Left lung (tissue), 14 donors: ENCODE measurements at places on chromosomes 5 and 9.

DNA sequence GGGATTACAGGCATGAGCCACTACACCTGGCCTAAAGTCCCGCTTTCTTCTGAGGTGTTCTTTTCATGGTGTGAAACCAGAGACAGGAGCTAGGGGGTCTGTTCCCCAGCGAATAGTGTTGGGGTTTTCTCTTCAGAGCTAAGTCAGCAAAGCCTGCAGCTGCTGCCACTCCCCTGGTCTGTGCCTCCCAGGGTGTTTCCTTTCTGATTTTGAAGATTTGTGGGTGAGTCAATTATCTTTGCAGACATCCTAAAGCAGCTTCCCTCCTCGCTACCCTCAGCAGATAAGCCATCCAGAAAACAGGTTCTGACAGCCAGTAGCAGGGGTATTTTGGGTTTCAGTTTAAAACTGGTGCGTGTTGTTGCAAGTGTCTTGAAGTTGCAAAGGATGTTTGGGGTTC, 72.0 kb upstream of the IQGAP2 start:
- H3K27me3 ChIP-seq: no peaks in the 10 kb centered on the region
- no peak overlapping the region for H3K27ac ChIP-seq
- no peak for DNase-seq
- no peaks in the 10 kb centered on the region for H3K36me3 ChIP-seq

DNA sequence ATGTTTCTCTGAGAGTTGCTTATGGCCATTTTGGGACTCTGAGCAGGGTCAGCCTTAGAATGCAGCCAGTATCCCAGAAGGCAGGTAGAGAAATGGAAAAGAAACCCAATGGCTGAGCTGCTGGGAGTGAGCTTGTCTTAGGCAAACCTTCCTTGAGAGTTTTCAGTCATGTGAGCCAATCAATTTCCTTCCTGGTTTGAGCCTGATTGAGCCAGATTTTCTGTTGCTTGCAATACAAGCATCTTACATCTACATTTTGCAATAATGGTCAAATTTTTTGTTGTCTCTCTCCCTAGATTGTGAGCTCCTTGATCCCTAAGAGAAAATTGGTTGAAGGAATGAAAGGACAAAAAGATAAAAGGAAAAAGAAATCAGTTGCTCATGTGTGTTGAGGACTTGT, 155.3 kb downstream of the SNX18 start:
- H3K27me3 ChIP-seq: no peaks in the 10 kb centered on the region
- H3K4me3 ChIP-seq: no peak overlapping the region
- H3K27ac ChIP-seq: no peak overlapping the region
- H3K4me1 ChIP-seq: peaks cover 18% of the 10 kb centered on the region

DNA sequence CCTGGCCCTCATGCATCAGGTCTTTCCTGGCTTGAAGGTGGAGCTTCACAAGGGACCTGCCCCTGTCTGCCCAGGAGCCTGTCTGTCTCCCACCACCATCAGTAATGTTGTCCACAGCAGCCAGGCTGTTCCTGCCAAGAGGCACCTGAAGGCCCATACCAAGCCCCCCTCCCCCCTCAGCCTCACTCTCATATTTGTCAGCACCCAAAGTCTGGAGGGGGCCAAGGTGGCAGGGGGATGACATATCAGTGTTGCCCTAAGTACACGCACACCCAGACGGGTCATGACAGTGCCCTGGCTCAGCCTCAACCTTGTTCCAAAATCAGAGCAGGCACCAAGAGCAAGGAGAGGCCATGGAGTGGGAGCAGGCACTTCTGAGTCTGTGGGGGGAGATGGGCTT, 27.2 kb upstream of the CYLC2 start:
- DNase-seq: no peak
- no peaks in the 10 kb centered on the region for H3K4me1 ChIP-seq
- H3K36me3 ChIP-seq: no peaks in the 10 kb centered on the region
- H3K4me3 ChIP-seq: no peak overlapping the region

DNA sequence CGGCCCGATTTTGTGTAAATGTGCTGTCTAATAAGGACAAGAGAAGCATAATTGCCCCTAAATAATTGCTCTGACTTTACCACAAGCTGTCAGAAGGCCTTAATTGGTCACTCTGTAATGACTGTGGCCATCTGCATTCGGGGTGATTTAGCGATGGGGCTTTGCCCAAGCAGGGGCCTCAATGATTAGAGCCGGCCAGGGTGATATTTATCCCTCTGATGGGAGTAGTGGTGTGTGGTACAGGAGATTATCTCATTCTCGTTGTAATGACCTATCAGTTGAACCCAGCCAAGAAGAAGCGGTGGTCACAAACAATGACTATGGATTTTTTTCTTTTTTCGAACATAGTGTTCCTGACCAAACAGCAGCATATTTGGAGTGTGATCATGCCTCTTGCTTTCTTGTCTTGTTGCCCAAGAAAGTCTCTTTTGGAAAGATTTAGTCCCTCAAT, 72.0 kb upstream of the SAP30L start:
- H3K27ac ChIP-seq: no peak overlapping the region
- H3K27me3 ChIP-seq: no peaks in the 10 kb centered on the region

GRCh38 chr9:79577969-79578723, 6.4 kb downstream of the TLE4 start:
- DNase-seq: no peak
- H3K36me3 ChIP-seq: no peaks in the 10 kb centered on the region
- H3K4me3 ChIP-seq: no peak overlapping the region

DNA sequence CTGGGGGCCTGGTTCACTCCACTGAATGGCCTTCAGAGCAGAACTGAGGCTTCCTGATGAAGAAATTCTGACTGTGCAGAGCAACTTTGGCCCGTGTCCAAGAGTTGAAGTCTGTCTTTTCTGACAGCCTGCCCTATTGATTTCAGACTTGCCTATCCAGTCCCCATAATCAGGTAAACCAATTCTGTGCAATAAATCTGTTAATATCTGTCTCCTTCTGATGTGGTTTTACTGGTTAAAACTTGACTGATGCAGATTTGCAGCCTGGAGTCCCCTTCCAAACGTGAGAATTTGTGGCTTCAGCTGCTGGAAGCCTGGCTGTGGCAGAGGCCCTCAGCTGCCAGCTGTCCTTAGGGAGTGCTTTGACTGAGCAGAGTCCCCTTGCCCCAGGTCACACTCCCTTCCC, 283.9 kb upstream of the ANKRD55 start:
- no peaks in the 10 kb centered on the region for H3K36me3 ChIP-seq
- no peak for DNase-seq
- no peak overlapping the region for H3K4me3 ChIP-seq
- H3K27me3 ChIP-seq: no peaks in the 10 kb centered on the region
- peaks cover 24% of the 10 kb centered on the region for H3K4me1 ChIP-seq
